Sigmoid colon (tissue), 7 donors: ENCODE measurements at places on chromosomes 4 and X.

GRCh38 chrX:97027384-97027922, 143.7 kb downstream of the RPA4 start:
- H3K27me3 ChIP-seq: no peaks in the 10 kb centered on the region
- H3K27ac ChIP-seq: no peak overlapping the region
- H3K4me3 ChIP-seq: no peak overlapping the region

DNA sequence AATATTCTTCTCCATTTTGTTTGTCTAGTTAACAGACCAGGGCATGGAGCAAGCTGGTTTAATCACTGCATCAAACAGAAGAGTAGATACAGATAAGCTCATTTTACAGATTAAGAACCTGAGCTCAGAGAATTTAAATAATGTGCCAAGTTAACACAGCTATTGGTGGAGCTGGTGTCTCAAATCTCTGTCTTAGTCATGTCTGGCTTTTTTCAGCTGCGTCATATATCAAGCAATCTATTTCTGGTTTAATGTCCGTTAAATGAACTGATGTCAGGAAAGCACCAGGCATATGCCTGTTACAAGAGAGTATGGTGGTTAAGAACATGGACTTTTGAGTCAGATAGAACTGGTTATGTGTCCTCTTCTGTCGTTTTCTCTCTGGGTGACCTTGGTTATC, 79.8 kb upstream of the ADGRA3 start:
- H3K4me3 ChIP-seq: no peak overlapping the region
- no peak overlapping the region for H3K27ac ChIP-seq
- H3K36me3 ChIP-seq: no peaks in the 10 kb centered on the region
- H3K27me3 ChIP-seq: no peaks in the 10 kb centered on the region
- DNase-seq: no peak

DNA sequence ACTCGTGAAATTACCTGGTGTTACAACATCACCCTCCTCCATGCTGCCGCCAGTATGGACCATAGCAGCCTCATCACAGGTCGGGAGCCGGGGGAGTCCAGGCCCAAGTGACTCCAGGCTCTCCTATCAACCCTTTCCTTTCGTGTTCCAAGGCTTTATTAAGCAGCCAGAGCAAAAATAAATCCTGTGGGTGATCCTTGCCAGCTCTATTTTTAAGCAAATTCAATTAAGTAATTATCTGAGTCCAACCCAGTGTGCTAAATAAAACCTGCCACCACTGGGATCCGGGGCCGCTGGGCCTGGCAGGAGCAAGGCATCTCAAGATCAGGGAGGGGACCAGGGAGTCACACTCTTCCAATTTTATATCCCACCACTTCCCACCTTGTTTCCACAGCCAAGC, 80.7 kb upstream of the PRPS1 start:
- no peaks in the 10 kb centered on the region for H3K27me3 ChIP-seq
- DNase-seq: no peak
- H3K36me3 ChIP-seq: no peaks in the 10 kb centered on the region
- no peak overlapping the region for H3K4me3 ChIP-seq

- no peaks in the 10 kb centered on the region for H3K4me1 ChIP-seq
- H3K4me3 ChIP-seq: no peak overlapping the region
- no peaks in the 10 kb centered on the region for H3K36me3 ChIP-seq
- no peaks in the 10 kb centered on the region for H3K27me3 ChIP-seq
- H3K27ac ChIP-seq: no peak overlapping the region
- no peak for DNase-seq
These were observed 8.3 kb upstream of the ZXDB start for GRCh38 chrX:57583477-57583876.

DNA sequence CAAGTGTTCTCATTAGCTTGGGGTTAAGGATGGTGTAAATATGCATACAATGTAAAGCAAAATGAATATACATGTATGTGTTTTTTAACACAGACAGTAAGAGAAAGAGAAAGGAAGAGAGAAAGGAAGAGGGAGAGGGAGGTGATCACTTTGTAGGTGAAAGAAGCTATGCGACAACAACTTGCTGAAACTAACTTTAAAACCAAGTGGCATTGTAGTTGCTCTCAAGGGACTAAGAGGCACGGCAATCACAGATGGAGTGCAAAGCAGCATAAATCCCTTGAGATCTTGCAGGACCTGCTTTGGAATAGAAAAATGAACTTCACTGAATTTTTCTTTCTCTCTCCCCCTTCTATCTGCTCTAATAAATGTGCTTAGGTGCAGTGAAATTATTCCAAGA, 1665.0 kb upstream of the TENM3 start:
- no peaks in the 10 kb centered on the region for H3K27me3 ChIP-seq
- no peak overlapping the region for H3K27ac ChIP-seq
- no peak overlapping the region for H3K4me3 ChIP-seq
- H3K36me3 ChIP-seq: no peaks in the 10 kb centered on the region
- H3K4me1 ChIP-seq: no peaks in the 10 kb centered on the region
